Karpas-422 (cell line): ENCODE measurements at places on chromosomes 13 and 19. TPM values are rescaled to one million over a fixed set of nuclear protein-coding genes. Genes with fewer than 3 reads are reported as not detected.

GRCh38 chr13:79360095-79360494 is 46.0 kb downstream of the RBM26 start:
- DNase-seq = no peak

- DNase-seq = no peak
These were observed 3.6 kb downstream of the KCNK6 start for GRCh38 chr19:38323291-38323690.

- peak; percentile 88 for DNase-seq
These were observed 410.5 kb downstream of the KCNRG start for GRCh38 chr13:50425772-50426171.

- DNase-seq = no peak
These were observed 1.8 kb downstream of the POSTN start for GRCh38 chr13:37596805-37597204.

GRCh38 chr19:36404498-36404897 is 13.9 kb downstream of the ZFP82 start:
- no peak for DNase-seq

The ZNF439 gene
- 16.5 and 19.4 TPM in 2 replicates for total RNA-seq

The ZNF723 gene
- total RNA-seq = not detected in 2 replicates

The PGLYRP2 gene
- total RNA-seq = not detected in 2 replicates
